ENCODE measurements at places on chromosomes 2 and 18.

DNA sequence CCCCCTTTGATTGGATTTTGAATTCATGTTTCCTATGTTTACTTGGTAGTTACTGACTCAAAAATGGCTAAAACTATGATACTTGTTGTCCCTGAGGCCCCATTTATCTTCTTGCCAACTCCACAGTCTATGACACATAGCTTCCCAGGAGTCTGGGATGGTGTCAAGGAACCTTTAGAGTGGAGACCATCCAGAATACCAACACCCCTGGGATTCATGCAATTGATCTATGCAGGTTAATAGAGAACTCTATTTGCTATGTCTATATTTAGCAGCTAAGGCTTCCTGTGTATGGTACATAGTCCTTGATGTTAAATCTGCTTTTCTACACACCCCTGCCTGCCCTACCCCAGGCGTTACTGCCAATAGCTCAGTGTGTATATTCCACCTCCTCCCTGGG lies 218.5 kb upstream of the HDAC4 start:
- DNase-seq, result no peak

GRCh38 chr2:201807452-201807999 lies 1.2 kb downstream of the CDK15 start:
- no peak for DNase-seq

- DNase-seq, result no peak
Observed at GRCh38 chr2:231364061-231364460, 31.4 kb upstream of the B3GNT7 start.

DNA sequence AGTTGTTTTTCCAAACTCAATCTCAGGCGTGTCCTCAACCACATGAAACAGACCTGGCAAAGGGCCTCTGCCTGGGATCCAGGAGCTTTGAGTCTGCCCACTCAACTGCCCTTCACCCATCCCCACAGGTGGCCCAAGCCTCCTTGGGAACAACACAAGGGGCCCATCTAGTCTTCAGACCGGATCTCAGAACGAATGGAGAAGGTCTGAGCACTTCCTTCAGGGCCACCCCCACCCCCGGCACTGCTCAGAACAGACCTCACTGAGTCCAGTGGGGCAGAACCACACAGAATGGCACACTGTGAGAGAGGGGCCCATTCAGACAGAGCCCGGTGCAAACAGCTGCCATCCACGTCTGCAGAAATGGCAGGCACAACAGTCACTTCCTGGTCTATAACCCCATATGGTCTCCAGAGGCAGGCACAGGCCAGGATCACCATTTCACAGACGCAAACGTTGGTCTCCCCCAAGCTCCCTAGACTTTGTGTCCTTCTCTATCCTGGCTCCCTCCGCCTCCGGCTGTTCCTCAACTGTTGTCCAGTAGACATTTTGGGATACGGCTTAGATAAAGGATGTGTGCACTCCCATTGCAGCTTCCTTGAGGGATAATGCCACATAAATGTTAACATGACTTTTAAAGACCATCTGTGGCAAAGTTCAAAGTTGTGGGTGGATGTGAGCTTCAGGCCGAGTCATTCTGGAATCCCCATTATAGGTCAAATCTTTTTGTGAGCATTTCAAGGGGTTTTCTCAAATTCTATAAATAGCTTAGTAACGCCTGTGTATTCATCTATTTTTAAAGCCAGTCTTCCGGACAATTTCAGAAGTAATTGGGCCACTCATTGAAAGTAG lies 149.7 kb downstream of the SMAD7 start:
- DNase-seq, result no peak

- DNase-seq, result no peak
Observed at GRCh38 chr18:26746826-26747475, 118.6 kb downstream of the AQP4 start.

GRCh38 chr18:24209558-24209957 lies 70.7 kb downstream of the CABYR start:
- DNase-seq, result no peak

DNA sequence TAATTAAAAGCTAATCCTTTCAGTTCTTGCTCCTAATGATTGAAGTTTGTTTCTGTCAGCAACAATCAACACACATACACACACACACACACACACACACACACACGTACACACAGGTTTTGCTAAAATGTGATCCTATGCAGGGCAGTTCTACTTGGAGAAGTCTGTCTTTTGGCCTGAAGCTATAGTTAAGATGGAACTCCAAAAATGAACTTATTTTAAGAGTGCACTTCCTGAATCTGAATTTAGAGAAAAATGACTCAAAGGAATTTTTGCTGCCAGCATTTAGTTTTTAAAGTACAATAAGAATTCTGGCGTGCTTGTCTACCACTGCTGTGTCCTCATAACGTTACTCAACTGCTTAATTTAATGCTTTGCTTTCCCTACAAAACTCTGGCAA lies 6.6 kb downstream of the GALNT5 start:
- no peak for DNase-seq

DNA sequence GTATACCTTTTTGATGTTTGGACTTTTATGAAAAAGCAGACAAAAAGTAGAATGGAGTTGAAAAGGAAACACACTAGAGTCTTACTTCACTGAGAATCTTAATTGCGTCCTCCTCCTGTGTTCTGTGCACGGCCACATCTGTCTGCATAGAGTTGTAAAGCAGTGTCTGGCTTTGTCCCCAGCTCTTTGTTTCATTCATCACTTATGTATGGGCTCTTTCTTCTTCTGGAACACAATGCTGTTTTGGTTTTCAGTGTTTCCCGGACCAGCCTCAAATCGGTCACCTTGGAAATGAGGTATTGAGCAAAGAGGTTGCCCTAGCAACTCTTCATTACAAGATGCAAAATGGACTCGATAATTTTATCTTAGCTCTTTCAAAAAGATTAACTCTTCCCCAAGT lies 104.3 kb upstream of the CNGA3 start:
- no peak for DNase-seq

DNA sequence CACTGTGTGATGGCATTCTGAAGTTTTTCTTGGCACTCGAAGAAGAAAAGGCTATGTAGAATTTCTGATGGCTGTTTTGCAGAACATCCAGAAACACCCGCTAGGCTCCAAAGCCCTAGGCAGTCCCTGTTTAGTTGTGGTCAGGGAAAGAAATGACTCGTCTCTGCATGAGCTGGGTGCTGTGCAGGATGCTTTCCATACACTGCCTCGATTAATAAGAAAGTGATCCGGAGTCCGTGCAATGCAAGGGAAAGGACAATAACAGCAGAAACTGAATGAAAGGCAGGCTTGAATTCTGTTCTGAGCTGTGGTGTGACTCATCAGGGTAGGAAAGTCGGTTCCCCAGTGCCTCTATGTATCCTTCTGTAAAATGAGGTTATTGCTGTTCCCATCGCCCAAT lies 18.7 kb downstream of the MAPRE3 start:
- no peak for DNase-seq

- DNase-seq, result no peak
Observed at GRCh38 chr18:43080671-43081070, 34.8 kb downstream of the RIT2 start.

- no peak for DNase-seq
Observed at GRCh38 chr2:227036527-227036926, 127.5 kb downstream of the COL4A4 start.

DNA sequence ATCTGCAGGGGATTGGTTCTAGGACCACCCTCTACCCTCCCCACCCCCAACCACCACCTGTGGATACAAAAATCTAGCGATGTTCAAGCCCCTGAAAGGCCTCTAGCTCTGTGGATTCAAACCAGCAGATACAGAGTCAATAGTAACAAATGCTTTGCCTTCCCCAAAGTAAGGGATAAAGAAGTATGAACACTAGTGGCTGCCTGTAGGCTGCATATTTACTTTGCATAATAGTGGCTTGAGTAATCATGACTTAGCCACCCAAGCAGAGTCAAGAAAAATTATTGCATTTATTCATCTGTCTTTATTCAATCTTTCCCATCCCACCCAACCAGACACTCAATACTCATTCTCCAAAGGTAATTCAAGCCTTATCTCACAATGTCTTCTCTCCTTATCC lies 43.8 kb downstream of the SOCS6 start:
- DNase-seq, result no peak

DNA sequence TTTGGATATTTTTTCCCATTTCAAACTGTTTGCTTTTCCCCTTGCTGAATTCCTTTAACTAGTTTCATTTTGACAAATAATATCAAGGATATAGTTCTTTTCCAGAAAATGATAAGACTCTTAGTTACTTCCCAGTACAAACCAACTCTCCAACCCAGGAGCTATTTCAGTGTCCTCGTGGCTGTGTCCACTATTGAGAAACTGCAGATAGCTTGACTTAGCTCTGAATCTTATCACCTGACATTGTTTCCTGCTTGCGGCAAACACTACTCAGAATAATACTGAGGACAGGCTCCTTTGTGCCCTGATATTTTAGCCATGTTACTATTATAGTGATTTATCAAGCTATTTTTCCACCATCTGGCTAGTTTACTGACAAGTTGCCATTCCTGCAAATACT lies 74.6 kb downstream of the KLF7 start:
- no peak for DNase-seq

GRCh38 chr2:183026424-183026823 lies 11.8 kb downstream of the NCKAP1 start:
- DNase-seq, result no peak

DNA sequence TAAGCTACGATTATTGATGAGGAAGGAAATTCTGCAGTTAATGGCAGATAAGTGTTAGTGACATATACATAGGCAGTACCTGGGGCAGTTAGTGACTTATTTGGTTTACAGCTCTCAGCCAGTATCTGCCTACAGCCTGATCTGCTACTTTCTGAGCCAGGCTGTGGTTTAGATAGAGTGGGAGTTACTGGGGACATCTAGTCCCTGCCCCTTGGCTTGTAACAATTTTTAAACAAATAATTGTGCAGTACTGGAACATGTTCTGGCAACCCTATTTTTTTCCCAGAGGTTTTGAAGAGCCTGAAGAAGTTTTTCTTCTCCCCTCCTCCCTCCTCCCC lies 2.3 kb downstream of the KIF5C start:
- no peak for DNase-seq

GRCh38 chr2:23649819-23650218 lies 264.8 kb downstream of the KLHL29 start:
- no peak for DNase-seq

GRCh38 chr2:229090225-229090624 lies 180.9 kb downstream of the PID1 start:
- no peak for DNase-seq

DNA sequence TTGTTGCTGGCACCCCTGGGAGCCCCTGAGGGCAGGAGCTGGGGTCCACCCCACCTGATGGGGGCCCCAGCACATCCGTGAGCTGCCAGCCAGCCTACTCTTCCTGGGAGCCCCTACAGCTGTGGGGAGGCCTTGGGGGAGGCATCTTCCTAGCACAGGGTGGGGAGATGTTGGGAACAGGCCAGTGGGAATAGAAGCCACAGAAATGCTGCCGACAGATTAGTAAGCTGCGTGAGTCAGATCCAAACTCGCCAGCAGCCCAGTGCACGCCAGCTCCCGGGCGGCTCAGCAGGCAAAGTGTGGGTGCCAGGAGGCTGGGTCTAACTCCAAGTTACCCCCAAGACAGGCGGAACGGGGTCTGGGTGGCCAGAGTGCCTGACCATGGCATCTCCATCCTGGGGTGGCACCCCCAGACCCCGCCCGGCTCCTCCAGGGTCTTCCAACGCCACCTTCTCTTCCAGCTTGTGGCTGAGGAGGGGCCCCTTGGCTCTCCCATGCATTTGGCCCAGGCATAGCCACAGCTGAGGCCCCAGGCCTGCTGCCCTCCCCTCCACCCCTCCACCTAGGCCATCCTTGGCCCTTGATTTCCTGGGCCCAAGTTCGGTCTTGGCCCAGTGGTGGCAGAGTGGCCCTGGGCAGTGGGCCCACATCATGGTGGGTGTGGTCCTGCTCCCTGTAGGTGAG lies 15.3 kb downstream of the CROCC2 start:
- no peak for DNase-seq

DNA sequence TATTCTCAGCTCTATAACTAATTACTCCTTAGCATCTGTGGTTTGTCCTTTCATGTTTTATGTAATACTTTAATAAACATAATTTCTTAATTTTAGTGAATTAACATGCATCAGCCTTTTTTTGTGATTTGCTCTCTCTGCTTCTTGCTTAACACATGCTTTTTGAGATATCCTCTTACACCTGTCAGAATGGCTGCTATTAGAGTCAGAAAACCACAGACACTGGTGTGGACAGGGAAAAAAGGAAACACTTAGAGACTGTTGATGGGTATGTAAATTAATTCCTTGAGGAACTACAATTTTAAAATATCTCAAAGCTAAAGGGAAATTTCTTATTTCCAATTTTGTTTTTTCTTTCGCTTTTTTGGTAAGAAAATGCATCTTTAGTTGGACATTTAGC lies 549.0 kb downstream of the ZNF804A start:
- no peak for DNase-seq

DNA sequence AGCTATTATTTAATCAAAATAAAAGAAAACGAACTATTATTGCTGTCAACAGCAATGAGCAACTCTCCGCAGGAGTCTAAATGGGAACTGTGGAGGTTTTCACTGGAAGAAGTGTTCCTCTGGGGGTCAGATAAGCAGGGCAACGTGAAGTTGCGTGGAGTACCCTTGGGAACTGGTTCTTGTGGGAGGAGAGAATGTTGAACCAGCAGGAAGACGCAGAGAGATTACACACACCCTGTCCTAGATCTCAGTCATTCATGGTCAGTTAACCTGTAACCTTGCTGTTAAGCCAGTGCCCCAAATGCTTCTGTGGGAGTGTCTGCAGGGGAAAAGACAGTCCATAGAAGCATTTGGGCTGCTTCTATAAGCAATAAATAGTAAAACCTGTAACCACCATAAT lies 20.4 kb upstream of the CABLES1 start:
- DNase-seq, result no peak

DNA sequence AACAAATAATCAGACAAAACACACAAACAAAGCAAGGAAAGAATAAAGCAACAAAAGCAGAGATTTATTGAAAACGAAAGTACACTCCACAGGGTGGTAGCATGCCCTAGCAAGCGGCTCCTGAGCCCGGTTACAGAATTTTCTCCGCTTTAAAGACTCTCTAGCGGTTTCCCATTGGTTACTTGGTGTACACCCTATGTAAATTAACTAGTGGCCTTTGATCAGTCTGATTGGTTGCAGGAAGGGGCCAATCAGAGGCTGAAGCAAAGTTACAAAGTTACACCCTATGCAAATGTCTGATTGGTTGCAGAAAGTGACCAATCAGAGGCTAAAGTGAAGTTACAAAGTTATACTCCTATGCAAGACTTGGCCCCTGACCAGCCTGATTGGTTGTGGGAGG lies 242.9 kb downstream of the LDLRAD4 start:
- DNase-seq, result no peak

GRCh38 chr2:120943403-120944034 lies 207.9 kb downstream of the GLI2 start:
- DNase-seq, result no peak

GRCh38 chr2:35116151-35116550 lies 1239.4 kb upstream of the CRIM1 start:
- DNase-seq, result no peak

GRCh38 chr2:57892920-57893319 lies 153.7 kb upstream of the VRK2 start:
- no peak for DNase-seq

DNA sequence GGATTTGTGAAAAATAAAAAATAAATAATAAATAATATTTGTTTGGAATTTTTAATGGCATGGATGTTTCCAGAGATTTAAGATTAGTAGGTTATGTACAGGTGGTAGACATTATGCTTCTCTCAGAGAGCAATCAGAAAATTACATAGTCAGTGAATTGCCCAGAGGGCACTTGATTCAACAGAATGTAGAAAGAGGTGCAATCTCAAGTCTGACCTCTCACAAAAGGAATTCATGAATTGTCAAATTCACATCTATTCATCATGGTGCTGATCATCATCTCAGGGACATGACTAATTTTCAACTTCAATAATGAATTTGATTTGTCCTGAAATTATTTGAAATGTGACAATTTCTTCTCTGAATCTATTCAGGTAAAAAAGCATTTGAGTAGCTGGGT lies 172.5 kb downstream of the PDE11A start:
- DNase-seq, result no peak
